ENCODE measurements at places on chromosomes 1 and 21.

DNA sequence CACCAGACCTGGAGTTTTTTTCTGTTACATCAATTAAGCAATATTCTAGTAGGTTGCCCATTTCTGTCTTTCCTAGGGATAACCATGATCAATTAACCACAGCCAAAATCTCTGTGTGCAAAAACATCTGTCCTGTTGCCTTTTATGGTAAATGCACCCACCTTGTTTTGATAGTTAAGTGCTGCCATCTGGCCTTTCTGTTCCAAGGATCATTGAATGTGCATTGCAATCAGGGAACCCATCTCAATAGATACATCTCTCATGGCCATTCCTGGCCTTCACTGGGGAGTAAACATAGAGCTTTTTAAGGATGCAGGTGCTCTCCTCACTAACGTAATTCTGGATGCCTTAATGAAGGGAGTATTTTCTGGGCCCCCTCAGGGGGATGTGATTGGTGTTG is 111.8 kb upstream of the KIAA1614 start:
- DNase-seq = no peak

- DNase-seq = no peak
Measured at GRCh38 chr1:97588772-97589171, 332.1 kb downstream of the DPYD start.

DNA sequence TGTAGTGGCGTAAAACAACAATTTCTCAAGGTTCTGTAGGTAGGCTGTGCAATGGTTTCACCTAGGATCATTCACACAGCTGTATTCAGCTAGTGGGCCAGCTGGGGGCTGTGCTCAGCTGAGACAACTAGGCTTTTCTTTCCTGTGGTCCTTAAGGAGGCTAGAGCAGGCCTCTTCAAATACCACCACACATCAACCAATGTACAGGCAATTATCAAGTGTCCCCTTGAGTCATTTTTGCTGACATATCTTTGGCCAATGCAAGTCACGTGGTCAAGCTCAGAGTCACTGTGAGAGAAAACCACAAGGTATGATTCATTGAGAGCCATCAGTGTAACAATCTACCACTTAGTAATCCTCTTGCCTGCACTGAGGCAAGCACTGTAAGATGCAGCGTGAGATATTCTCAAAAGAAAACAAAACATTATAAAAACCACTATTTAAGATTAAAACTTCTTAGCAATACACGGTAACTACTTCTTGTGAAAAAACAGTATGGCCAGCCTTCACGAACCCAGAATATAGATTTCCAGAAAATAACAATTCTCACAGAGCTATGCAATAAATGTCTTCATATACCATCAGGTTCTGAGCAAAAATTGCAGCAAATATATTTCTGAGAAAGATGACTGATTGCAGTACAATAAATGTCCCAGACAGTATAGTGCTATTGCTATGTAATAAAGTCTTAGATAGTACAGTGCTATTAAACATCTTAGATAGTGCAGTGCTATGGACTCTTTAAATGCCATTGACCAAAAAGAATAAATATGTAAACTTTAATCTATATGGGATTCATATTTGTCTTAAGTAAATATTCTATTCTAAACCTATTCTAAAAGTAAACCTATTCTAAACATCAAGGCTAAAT is 55.3 kb downstream of the NME7 start:
- peak; percentile 88 for DNase-seq

DNA sequence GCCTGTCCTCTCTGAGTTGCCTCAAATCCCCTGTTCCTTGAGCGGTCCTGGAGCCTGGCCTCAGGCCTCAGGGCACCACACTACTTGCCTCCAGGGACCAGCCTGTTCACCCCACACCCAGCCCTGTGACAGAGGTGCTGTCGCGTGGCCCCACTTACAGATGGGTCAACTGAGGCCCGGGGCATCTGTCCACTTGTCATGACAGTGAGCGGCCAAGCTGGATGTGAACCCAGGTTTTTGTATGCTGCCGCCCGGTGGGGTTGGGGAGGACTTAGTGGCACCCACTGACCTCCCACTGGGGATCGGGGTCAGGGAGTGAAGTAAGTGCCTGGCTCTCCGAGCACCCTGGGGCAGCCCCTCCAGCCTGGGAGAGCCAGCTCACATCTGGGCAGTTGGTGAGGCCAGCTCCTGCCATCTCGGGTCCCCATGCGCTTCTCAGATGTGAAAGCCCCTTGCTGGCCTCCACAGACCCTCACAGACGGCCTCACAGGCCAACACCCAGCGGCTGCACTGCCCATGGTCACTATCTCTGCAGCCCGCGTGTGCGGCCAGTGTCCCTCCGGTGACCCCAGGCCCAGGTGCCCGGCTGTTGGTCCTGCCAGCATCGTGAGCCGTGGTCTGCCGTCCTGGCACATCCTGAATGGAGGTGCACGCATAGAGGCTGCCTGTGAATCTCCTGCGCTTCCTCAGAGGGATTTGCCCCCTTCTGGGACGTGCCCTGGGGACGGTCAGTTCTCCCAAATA is 9.3 kb upstream of the FAAP20 start:
- no peak for DNase-seq

- no peak for DNase-seq
Measured at GRCh38 chr1:26550946-26551345, 21.4 kb downstream of the RPS6KA1 start.

DNA sequence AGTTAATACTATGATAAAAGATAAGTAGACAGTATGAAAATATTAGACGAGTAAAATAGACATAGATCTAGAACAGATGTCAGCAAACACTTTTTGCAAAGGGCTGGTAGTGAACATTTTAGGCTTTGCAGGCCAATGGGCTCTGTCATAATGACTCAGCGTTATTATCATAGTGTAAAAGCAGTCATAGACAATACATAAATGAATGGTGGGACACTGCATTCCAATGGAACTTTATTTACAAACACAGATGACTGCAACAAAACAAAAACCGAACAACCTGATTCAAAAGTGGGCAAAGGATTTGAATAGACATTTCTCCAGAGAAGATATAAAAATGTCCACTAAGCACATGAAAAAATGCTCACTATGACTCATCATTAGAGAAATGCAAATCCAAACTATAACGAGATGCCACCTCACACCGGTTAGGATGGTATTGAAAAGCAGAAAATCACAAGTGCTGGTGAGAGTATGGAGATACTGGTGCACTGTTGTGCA is 7.3 kb downstream of the GSTM5 start:
- peak; percentile 64 for DNase-seq

All from fibroblast of pulmonary artery (primary cell).